ENCODE measurements at places on chromosomes 7 and 10.

DNA sequence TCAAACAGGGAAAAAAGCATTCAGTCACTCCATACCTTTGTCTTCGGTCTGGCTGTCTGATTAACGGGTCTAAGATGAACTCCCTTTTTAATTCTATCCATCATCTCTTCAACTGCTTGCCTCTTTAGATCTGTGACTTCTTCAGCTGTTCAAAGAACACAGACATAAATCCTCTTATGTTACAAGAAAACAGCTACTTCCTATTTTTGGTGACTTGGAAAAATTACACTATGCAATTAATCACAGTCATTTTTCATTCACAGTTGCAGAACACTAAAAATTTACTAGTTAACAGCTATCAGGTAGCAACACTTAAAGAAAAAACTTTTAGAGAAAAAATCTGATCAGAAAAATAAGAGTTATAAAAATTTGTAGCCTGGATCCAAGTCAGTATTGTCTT, 66.0 kb downstream of the ENO4 start:
- DNase-seq = no peak

GRCh38 chr7:37476881-37477450, 28.3 kb upstream of the ELMO1 start:
- DNase-seq = no peak

DNA sequence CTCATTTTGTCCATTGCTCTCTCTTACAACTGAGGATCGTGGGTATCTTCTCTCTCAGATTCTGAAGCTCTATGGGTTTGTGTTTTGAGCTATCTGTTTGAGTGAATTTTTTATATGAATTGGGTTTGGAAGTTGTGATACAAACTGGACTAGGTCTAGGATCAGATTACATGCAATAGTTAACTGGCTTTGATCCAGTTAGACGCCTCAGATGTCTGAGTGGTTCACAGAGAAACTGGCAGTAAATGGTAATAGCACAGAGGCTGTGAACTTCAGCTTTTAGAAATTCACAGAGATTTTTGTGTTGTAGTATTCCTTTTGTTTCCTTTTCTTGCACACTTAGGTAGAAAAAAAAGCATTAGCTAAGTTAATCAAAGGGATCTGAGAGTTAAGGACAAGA, 12.7 kb upstream of the DNMBP start:
- no peak for DNase-seq

GRCh38 chr10:4653160-4653559, 172.8 kb upstream of the AKR1E2 start:
- DNase-seq = no peak

All from adrenal gland (tissue), 19 donors.